Activated CD4-positive, alpha-beta memory T cell treated with anti-CD3 and anti-CD28 coated beads for 36 hours (primary cell): ENCODE measurements at places on chromosomes 7 and 10.

DNA sequence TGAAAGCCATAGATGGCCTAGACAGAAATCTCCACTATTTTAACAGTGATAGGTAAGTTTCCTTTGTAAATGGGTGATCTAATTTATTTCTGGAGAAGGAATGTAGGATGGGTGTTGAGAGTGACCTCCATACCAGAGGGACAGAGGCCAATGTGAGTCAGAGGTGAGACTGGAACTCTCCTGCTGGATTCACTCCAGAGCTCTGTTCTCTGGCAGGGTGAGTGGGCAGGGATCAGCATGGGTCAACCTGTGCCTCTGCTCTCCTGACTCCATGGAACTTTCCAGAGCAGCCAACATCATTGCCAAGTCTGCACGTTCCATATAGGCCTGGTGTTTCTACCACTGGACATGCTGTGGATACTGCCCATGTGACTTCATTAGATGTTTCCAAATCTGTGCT, 11.4 kb downstream of the AKR1C3 start:
- no peak for DNase-seq

- DNase-seq, result no peak
These were observed 166.2 kb downstream of the PKD1L1 start for GRCh38 chr7:47782022-47782421.

DNA sequence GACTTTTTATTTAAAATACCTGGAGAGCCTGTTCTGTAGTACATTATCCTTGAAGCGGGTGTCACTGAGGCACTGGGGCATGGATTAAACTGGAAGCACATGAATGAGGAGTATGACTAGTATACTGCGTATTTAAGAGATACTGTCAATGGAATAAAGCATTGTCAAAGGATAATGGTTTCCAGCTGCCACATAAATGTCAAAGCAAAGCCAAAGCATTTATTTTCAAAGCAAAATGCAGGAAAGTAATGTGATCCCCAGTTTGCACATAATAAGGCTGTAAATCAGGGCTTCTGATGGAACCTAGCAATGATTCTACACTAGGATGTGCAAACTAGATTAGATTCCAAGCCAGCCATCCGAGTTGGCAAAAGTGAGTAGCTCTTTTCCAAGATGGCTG, 240.1 kb downstream of the POU6F2 start:
- no peak for DNase-seq

DNA sequence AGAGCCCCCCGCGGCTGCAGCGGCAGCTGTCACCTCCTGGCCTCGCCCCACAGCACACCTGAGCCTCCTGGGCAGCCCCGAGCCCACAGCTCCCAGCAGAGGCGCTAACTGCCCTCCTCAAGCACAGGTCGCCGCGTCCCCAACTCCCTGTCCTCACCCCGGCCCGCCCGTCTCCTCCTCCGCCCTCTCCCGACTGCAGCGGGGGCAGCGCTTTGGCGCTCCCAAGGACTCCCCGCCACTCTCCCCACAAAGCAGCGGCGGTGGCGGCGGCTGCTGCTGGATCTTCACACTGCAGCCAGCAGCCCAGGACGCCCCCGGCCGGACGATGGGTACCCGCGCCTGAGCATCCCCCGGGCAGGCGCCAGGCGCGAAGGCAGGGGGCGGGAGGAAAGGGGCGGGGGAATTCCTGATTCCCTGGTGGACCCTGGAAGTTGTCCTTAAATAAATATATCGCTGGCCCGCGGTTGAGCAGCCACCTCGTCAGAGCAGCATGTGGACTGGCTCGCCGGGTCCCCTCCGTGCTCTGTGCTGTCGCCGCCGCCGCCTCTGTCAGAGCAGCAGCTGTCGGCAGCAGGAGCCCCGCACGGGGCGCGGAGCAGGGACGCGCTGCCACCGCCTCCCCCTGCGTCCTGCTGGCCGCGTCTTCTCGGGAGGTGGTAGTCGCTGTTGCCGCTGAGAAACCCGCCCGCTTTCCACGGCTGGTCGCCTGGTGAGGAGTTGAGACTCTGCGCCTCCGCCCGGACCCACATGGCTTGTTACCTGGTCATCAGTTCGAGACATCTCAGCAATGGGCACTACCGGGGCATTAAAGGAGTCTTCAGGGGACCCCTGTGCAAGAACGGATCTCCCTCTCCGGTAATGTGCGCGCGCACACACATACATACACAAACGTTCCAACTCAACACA, at the start of gene ZNF804B:
Gene ZNF804B, plus strand, starts transcription at position 471 of the 906 bp plus-strand sequence. Its CDS starts 277 bp downstream, at position 748.
- peak; percentile 13 for DNase-seq

DNA sequence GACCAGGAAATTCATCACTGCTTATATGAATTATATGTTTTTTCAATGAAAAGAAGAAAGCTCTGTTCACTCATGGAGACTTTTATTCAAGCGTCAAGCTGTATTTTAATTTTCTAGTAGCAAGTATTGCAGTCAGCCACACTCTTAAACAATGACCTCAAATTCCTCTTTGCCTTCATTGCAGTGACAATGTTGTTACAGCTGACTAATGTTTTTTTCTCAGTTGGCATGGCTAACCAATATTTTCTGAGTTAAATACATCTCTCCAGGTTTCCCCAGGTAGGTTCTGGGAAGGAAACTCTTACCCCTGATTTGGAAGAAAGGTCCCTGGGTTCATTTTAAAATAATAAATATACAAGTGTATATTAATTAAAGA, 241.5 kb downstream of the WDR11 start:
- DNase-seq, result no peak

GRCh38 chr7:127928852-127929251, 102.4 kb downstream of the LRRC4 start:
- no peak for DNase-seq

GRCh38 chr10:14742815-14743214, 31.9 kb downstream of the FAM107B start:
- DNase-seq, result no peak

GRCh38 chr10:74207691-74208480, 56.9 kb downstream of the ADK start:
- DNase-seq, result no peak

GRCh38 chr10:114151486-114151885, 22.5 kb downstream of the CCDC186 start:
- DNase-seq, result no peak

DNA sequence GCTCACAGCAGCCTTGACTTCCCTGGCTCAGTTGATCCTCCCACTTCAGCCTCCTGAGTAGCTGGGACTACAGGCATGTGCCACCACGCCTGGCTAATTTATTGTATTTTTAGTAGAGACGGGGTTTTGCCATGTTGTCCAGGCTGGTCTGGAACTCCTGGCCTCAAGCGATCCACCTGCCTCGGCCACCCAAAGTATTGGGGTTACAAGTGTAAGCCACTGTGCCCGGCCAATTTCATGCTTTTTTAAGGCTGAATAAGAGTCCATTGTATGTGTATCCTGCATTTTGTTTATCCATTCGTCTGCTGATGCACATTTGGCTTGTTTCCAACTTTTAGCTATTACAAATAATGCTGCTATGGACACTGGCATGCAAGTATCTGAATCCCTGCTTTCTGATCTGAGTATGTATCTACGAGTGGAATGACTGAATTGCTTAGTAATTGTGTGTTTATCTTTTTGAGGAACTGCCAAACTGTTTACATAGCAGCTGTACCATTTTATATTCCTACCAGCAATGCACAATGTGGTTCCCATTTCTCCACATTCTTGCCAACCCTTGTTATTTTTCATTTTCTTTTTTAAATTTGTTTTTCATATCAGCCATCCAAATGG, 37.3 kb upstream of the TPST1 start:
- no peak for DNase-seq

- DNase-seq, result no peak
These were observed 263.7 kb upstream of the PPP2R2D start for GRCh38 chr10:131636841-131637724.

- no peak for DNase-seq
These were observed 27.3 kb downstream of the PFKP start for GRCh38 chr10:3094609-3095036.

- DNase-seq, result no peak
These were observed 948 bp downstream of the ZNF138 start for GRCh38 chr7:64795176-64795575.

GRCh38 chr7:106858618-106859532, 6.2 kb upstream of the PIK3CG start:
- DNase-seq, result no peak

- no peak for DNase-seq
These were observed 11.0 kb downstream of the CYREN start for GRCh38 chr7:135159359-135160085.
